ENCODE measurements at places on chromosomes 11 and 22.
A peak's percentile ranks its signal among the peaks of the same experiment; 100 is the strongest.

DNA sequence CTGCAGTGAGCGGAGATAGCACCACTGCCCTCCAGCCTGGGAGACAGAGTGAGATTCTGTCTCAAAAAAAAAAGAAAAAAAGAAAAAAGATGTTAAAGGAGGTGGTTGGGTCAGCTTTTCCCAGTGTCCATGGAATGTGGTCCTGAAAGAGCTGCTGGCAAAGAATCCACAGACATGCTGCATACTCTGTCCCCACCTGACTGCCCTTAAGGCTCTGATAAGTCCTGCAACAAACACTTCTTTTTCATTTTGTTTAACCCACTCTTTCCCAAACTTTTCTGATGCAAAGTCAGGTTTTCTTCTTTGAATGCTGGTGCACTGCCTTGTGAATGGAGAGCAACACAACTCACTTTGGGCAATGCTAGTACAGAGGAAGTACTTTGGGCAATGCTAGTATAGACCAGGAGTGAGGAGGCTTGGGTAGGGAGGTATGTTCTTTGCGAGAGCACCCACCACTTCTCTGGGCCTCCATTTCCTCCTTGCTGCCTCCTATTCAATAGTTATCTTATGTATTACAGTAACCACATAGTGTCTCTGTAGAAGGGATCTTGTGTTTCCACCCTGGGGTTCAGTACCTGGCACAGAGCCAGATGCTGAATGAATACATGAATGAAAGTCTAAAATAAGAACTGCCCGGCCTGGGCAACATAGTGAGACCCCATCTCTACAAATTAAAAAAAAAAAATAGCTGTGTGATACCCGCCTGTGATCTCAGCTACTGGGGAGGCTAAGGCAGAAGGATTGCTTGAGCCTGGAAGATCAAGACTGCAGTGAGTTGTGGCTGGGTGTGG is 18.9 kb downstream of the LIF start:
- no peak overlapping the region for H3K4me3 ChIP-seq
- H3K4me1 ChIP-seq = no peaks in the 10 kb centered on the region
- no peaks in the 10 kb centered on the region for H3K27me3 ChIP-seq
- no peak overlapping the region for H3K27ac ChIP-seq
- H3K36me3 ChIP-seq = no peaks in the 10 kb centered on the region
- no peak for DNase-seq

- no peaks in the 10 kb centered on the region for H3K36me3 ChIP-seq
- H3K27me3 ChIP-seq = no peaks in the 10 kb centered on the region
- H3K4me3 ChIP-seq = no peak overlapping the region
- peaks cover 3% of the 10 kb centered on the region for H3K4me1 ChIP-seq
- DNase-seq = no peak
- no peak overlapping the region for H3K27ac ChIP-seq
Observed at GRCh38 chr11:117671370-117671769, 125.6 kb downstream of the DSCAML1 start.

- H3K4me1 ChIP-seq = peaks cover 11% of the 10 kb centered on the region
- H3K36me3 ChIP-seq = no peaks in the 10 kb centered on the region
- DNase-seq = no peak
- H3K27ac ChIP-seq = no peak overlapping the region
- no peaks in the 10 kb centered on the region for H3K27me3 ChIP-seq
Observed at GRCh38 chr11:48024635-48025071, 44.3 kb downstream of the PTPRJ start.

- H3K36me3 ChIP-seq = no peaks in the 10 kb centered on the region
- no peak overlapping the region for H3K4me3 ChIP-seq
- no peak overlapping the region for H3K27ac ChIP-seq
- H3K27me3 ChIP-seq = no peaks in the 10 kb centered on the region
Observed at GRCh38 chr22:47654922-47655491, 892.6 kb downstream of the TBC1D22A start.

DNA sequence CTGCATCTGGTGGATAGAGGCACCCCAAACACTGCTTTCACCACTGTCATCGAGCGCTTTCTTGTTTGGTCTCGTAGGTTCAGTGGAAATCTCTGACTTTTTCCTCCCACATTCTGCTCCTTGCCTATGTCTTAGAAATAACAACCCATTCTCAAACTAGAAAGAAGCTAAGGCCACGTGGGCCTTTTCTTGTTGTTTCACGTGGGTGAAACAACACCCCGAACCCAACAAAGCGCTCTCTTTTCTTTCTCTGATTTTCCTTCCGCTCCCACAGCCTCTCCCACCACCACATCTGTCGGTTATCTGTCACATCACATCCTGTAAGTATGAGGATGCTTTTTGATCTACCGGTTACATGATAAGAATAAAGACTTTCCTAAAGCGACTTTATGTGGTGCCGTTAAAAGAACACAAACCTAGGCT is 77.1 kb downstream of the LINC01488 start:
- no peak for DNase-seq
- H3K36me3 ChIP-seq = no peaks in the 10 kb centered on the region
- no peaks in the 10 kb centered on the region for H3K27me3 ChIP-seq
- H3K4me1 ChIP-seq = peaks cover 16% of the 10 kb centered on the region
- no peak overlapping the region for H3K27ac ChIP-seq
- no peak overlapping the region for H3K4me3 ChIP-seq

DNA sequence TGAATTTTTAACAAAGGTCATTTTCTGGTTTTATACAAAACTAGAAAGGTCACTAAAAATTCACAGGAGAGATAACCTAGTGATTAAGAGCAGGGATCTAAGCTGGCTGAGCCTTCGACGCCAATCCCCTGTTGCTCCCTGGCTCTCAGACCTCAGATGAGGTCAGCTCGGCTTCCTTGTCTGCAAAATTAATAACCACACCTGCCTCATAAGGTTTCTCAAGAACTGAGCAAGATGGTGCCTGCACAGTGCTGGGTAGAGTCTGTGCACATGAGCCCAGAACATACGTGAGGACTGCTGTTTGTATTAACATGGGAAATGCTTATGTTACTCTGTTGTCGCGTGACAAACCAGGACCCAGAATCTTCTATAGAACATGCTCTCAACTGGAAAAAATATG is 24.4 kb upstream of the CD5 start:
- peaks cover 53% of the 10 kb centered on the region for H3K4me1 ChIP-seq
- H3K36me3 ChIP-seq = no peaks in the 10 kb centered on the region
- H3K4me3 ChIP-seq = no peak overlapping the region
- H3K27me3 ChIP-seq = no peaks in the 10 kb centered on the region
- peak overlapping the region; percentile 46 for H3K27ac ChIP-seq
- DNase-seq = no peak

- no peak overlapping the region for H3K27ac ChIP-seq
- H3K27me3 ChIP-seq = peaks cover 33% of the 10 kb centered on the region
- no peaks in the 10 kb centered on the region for H3K36me3 ChIP-seq
- H3K4me3 ChIP-seq = no peak overlapping the region
Observed at GRCh38 chr11:117792992-117793391, 4.0 kb downstream of the DSCAML1 start.

- H3K4me3 ChIP-seq = no peak overlapping the region
- no peak for DNase-seq
- H3K36me3 ChIP-seq = no peaks in the 10 kb centered on the region
- H3K4me1 ChIP-seq = no peaks in the 10 kb centered on the region
Observed at GRCh38 chr11:7281809-7282208, 30.1 kb downstream of the SYT9 start.

GRCh38 chr22:23579870-23580575 is at the start of gene IGLL1:
IGLL1 (minus strand) TSS chr22:23580290; CDS start chr22:23580190, 100 bp downstream.
- DNase-seq = no peak
- no peak within 1 kb of the TSS for H3K4me3 ChIP-seq
- no peaks in the 10 kb centered on the region for H3K4me1 ChIP-seq
- no peak within 1 kb of the TSS for H3K27ac ChIP-seq
- H3K27me3 ChIP-seq = peaks cover 12% of the 10 kb centered on the region

DNA sequence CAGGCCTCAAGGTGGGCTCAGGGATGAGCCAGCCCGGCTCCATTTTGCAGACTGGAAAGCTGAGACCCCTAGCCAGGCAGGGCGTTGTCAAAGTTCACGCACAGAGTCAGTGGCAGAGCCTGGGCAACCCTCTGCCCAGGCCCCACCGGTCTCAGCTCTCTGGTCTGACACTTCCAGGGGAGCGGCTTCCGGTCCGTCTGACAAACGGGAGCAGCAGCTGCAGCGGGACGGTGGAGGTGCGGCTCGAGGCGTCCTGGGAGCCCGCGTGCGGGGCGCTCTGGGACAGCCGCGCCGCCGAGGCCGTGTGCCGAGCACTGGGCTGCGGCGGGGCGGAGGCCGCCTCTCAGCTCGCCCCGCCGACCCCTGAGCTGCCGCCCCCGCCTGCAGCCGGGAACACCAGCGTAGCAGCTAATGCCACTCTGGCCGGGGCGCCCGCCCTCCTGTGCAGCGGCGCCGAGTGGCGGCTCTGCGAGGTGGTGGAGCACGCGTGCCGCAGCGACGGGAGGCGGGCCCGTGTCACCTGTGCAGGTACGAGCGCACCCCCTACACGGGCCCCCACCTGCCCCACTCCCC is 36.0 kb downstream of the CD6 start:
- DNase-seq = no peak
- H3K36me3 ChIP-seq = peaks cover 64% of the 10 kb centered on the region
- H3K4me1 ChIP-seq = peaks cover 33% of the 10 kb centered on the region
- peak overlapping the region; percentile 29 for H3K27ac ChIP-seq

Data from effector memory CD4-positive, alpha-beta T cell (primary cell).